ENCODE measurements at places on chromosomes 7 and 10.

DNA sequence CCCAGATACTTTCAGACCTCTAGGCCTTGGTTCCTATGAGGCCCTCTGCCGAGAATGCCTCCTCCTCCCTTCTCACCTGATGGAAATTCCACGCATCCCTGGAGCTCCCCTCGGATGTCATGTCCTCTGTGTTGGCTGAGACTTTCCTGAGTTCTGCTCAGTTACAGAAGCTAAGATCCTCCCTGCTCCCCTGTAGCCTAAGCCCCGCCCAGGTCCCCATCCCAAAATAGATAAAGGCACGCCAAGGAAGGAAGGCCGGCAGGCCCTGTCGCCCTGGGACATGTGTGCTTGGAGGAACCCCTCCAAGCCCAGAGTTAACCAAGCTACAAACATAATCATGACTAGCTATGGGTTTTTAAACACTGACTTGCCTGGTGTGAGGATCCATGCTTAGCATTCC is 123.5 kb downstream of the SORBS1 start:
- no peak for DNase-seq

DNA sequence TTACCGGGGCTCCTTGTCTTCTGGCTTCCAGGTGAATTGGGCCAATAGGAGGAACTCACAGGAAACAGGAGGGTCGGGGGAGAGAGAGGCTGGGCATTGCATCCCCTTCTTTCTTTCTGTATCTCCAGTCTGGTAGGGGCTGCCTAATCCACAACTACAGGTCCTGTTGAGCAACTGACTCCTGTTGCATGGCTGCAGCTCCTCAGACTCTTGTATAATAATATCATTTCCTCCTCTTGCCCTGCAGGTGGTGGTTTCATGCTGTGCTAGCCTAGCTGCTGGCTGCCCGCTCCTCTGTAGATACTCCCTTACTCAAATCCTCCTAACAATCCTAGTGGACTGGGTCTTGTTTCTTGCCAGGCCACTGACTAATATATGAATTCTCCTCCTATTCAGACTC is 276.5 kb upstream of the SMIM30 start:
- DNase-seq: no peak

DNA sequence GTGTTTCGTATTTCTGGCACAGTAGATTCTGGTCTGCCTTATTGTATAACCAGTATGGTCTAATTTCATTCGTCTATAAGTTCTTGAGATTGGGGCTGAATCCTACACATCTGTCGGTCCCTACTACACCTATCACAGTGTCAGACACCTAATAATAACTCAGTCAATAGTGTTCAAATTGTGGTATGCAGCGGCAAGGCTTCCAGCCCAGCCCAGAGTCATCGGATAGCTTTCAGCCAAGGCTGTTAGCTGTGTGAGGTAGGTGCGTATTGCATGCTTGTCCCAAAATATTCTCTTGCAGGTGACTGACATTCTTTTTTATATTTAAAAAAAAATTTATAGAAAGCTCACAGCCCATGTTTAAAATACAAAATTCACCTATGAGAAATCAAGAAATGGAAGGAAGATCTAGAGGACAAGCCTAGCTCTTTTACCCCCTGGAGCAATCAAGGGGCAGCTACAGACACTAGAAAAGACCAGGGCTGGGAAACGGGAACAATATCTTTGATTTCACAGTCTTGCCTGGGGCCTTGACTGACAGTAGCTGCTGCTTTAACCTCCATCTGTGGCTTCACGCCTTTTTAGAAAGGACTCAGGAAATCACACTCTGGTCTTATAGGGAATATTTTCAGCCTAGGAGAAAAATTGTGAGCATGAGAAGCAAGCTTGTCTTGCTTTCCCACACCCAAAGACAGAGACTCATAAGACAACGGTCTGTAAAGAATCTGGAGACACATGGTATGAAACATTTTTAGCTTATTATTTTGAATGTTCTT is 9.5 kb upstream of the ASB4 start:
- no peak for DNase-seq

DNA sequence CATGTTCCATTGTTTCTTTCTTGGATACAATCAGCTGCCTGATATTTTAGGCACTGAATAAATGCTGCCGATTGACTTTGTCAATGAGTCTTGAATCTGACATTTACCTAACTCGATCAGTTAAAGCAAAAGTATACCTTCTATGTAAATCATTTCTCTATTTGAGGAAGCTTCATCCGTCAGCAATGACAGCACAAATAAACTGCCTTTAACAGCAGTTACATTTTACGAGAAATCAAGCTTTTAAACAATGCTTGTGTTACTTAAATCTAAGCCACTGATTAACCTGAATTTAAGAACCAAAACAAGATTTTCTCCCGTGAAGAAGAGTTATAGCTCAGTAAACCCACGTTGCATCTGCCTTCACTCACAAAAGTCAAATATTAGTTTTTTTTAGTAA is 71.3 kb downstream of the CUL1 start:
- DNase-seq: no peak

DNA sequence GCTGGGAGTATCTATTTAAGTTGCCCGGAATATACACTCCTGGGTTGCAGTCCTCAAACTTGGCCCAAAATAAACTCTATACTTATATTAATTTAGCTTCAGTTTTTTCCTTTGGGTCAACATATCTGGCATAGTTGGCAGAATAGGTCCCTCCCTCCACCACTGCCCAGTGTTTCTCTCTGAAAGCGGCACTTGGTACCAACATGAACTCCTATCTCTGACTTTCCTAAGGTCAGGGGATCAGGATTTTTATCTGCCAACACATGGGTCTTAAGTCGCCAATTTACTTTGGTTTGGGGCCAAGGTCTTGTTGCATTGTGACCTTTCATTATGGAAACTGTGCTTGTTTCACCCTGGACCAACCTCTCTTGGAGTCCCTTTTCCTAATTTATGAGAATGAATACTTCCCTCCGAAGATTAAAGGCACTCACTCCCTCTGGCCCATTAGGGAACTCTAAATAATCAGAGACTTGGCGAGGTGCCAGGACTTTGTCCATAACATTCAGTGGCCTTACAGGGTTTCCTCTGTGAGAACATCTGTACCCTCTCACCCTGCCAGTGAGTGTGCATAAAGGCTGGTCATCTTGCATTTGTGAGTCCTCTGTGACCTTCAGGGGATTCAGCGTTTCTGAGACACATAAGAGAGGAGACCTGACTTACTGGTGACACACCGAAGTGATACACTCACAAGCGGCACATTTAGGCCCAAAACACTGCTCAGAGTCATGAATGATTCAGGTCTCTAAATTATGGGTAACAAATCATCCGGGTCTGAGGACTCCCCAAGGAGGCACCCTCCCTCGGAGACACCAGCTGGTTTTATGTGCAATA is 19.7 kb upstream of the FKBP9 start:
- DNase-seq: no peak

Data from stimulated activated naive CD4-positive, alpha-beta T cell treated with Interleukin-2 at 50 U/mL for 16 hours (primary cell).